ENCODE measurements at places on chromosomes 2 and 18.

- DNase-seq, result peak; percentile 14
Observed at GRCh38 chr18:598124-598589, 1.4 kb downstream of the CLUL1 start.

GRCh38 chr18:2082676-2083075 is 488.6 kb downstream of the METTL4 start:
- DNase-seq, result no peak

GRCh38 chr2:40287773-40288172 is 164.1 kb downstream of the SLC8A1 start:
- no peak for DNase-seq

GRCh38 chr2:56444339-56444738 is 260.5 kb downstream of the CCDC85A start:
- DNase-seq, result peak; percentile 13

DNA sequence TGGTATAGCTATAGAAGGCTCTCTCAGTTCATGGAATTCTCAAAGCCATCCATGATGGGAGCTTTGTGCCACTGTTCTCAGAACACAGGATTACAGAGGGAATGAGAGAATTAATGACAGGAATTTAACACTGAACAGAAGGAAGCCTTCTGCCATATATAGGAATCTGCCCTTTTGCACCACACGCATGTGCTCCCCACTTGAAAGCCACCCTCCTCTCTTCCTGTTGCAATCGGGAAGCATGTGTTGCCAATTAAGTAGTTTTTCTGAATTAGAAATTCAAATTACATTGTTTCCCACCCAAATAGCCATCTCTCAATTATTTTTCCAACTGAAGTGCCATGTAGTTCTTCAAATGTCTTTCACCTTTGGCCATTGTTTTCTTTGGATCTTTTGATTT is 71.3 kb downstream of the C1D start:
- no peak for DNase-seq

- DNase-seq, result no peak
Observed at GRCh38 chr2:182716650-182716979, 558 bp downstream of the DNAJC10 start.

- peak; percentile 68 for DNase-seq
Observed at GRCh38 chr2:219119422-219120043, 41.1 kb downstream of the NHEJ1 start.

GRCh38 chr2:78035804-78036203 is 513.6 kb upstream of the LRRTM4 start:
- no peak for DNase-seq

DNA sequence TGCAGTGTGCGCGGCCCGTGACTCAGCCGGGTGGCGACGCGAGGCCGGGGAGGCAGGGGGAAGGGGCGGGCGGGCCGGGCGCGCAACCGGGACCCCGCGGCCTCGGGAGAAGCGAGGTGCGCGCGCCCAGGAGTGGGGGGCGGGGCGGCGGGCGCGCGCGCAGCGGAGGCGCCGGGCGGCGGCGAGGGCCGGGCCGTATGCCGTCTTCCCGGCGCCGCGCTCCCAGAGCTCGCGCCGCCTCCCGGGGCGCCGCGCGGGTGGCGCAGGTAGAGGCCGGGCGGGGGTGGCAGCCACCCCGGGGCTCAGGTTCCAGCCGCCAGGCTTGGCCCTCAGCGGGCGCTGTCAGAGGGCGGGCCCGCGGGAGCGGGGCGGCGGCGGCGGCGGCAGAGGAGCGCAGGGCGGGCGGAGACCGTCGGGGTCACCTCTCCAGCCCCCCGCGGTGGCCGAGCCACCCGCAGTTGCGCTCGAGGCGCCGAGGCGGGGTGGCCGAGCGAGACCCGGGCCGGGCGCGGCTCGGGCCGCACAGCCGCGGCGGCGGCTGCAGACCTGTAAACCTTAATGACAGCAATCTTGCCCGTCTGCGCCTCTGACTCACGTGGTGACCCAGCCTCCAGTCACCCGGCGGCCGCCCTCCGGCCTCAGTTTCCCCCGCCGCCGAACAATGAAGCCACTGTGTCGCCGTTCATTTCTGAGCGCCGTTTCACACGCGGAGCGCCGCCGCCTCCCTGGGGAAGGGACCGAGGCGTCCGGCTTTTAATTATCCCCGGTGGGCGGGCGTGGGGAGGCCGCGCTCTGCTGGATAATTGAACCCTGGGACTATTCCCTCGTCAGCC is 25.3 kb upstream of the SMAD7 start:
- peak; percentile 81 for DNase-seq

DNA sequence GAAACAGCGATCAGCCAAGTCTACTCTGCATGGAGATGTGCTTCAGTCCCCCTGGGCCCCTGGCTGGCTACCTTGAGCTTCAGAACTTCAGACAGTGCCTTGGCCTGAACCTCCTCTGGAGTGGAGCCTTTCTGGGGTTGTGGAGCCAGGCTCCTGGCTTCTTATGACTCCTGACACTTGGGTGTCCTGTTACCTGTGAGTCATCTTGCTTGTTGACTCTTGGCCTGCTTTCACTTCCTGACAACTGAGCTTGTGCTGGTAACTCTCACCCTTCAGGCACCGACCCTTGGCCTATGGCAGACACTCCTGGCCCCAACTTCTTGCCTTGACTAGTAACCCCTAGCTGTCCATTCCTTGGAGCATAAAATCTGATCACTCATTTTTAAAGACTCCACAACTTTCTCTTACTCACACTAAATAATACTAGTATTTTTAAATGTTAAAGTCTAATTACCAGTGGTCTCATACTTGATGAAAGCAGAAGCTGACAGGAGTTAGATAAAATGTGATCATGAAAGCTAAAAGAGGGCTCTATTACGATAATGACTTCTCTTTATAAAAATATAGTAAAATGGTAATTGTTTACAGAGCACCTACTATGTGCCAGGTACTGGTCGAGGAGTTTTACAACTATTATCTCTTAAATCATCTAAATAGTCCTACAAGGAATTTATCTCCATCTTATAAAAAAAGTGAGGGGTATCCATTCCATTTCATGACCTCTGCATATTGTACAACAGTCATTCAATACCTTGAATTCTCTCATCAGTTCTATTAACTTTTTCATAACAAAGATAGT is 46.3 kb upstream of the VIT start:
- DNase-seq, result peak; percentile 90

- DNase-seq, result peak; percentile 80
Observed at GRCh38 chr18:2932247-2933181, 80.4 kb downstream of the LPIN2 start.

GRCh38 chr2:213766465-213766901 is 482.2 kb downstream of the SPAG16 start:
- peak; percentile 21 for DNase-seq

GRCh38 chr2:85986121-85986520 is 97.3 kb upstream of the ST3GAL5 start:
- no peak for DNase-seq

- DNase-seq, result no peak
Observed at GRCh38 chr18:42360716-42361115, 405.7 kb downstream of the PIK3C3 start.

DNA sequence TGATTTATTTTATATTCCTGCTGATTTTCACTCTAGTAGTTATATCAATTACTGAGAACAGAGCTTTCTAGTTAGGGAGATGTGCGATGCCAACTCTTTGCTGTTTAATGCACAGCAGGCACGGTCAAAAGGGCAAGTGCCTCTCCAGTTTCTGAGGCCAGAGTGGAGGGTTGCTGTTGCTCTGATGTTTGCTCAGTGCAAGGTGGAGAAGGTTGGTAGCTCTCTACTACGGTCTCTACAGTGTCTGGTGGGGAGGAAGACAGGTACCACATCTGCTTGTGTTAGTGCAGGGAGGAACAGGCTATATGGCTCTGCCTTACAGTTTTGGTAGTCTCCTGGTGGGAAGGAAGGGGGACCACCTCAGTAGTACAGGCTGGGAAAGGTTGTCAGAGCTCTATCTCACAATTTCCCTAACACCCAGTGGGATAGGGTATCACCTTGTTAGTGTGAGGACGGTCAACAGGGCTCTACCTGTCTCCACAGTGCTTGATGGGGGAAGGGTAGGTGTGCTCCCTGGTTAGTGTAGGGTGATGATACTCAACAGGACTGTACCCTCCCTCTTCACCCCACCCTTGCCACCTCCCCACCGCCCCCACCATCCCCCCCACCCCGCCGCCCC is 85.9 kb downstream of the FANCL start:
- DNase-seq, result no peak

DNA sequence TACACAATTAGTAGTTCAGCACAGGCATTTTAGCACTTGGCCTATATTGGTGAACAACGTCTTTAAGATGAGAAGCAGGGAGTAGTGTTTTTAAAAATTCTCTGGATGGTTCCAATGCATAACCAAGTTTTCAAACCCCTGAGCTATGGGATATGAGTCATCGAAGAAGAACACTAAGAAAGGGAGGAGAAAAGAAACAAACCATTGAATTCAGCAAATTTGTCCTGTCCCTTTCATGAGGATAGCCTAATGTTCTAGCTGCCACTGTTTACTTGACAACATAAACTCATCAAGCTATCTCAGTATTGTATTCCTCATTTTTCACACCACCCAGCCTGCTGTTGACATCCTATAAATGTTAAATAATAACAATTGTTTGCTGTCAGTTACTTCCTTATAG is 158.0 kb downstream of the BARD1 start:
- peak; percentile 38 for DNase-seq

GRCh38 chr2:101157272-101157671 is 6.1 kb upstream of the TBC1D8 start:
- DNase-seq, result no peak

GRCh38 chr18:32439802-32440201 is 30.9 kb downstream of the GAREM1 start:
- DNase-seq, result no peak

- DNase-seq, result no peak
Observed at GRCh38 chr2:85459771-85460170, 41.3 kb downstream of the SH2D6 start.

GRCh38 chr2:29628862-29629261 is 292.5 kb downstream of the ALK start:
- DNase-seq, result no peak

- DNase-seq, result peak; percentile 62
Observed at GRCh38 chr2:143513081-143513480, 383.9 kb downstream of the ARHGAP15 start.

DNA sequence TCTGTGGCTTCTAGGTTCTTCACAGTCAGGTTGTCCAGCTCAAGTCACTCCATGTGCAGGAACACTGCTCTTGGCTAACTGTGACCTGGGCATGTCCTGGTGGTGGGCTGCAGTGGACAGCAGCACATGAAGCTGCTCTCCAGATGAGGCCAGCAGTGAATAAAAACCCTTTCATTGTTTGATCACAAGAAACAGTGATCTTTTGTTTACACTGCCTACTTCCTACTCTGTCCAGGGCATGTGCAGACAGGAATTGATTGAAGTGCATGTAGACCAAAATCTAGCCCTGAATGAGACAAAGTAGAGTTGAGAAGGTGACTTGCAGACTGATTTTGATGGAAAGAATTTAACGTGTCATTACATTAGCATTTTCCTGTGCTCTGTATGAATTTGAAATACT is 34.9 kb downstream of the BCL2L11 start:
- no peak for DNase-seq

GRCh38 chr2:165582409-165582808 is 112.9 kb downstream of the CSRNP3 start:
- no peak for DNase-seq

DNA sequence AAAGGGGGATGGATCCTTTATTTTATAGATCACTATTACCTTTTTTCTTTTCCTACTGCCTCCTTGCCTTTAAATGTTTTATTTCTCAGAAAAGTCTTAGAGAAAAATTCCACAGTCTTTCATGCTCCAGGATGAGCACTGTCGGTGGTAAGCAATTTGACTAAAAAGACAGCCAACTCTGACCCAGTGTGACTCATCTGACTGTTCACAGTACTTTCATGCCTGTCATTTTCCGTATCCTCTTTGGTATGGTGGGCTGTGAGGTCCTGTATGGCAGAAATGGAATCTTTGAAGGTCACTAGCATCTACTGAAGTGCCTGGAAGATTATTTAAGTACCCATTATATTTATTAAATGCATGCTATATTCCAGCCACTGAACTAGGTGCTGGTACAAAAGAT is 2.1 kb upstream of the RFTN2 start:
- peak; percentile 56 for DNase-seq

- DNase-seq, result no peak
Observed at GRCh38 chr2:61165946-61166345, 4.0 kb downstream of the C2orf74 start.

- no peak for DNase-seq
Observed at GRCh38 chr18:63266888-63267790, 52.4 kb downstream of the BCL2 start.

GRCh38 chr2:231877533-231878456 is 48.4 kb downstream of the NPPC start:
- no peak for DNase-seq

- peak; percentile 60 for DNase-seq
Observed at GRCh38 chr2:164430166-164430783, 191.0 kb downstream of the GRB14 start.

- no peak for DNase-seq
Observed at GRCh38 chr2:5915881-5916310, 223.7 kb downstream of the SOX11 start.

DNA sequence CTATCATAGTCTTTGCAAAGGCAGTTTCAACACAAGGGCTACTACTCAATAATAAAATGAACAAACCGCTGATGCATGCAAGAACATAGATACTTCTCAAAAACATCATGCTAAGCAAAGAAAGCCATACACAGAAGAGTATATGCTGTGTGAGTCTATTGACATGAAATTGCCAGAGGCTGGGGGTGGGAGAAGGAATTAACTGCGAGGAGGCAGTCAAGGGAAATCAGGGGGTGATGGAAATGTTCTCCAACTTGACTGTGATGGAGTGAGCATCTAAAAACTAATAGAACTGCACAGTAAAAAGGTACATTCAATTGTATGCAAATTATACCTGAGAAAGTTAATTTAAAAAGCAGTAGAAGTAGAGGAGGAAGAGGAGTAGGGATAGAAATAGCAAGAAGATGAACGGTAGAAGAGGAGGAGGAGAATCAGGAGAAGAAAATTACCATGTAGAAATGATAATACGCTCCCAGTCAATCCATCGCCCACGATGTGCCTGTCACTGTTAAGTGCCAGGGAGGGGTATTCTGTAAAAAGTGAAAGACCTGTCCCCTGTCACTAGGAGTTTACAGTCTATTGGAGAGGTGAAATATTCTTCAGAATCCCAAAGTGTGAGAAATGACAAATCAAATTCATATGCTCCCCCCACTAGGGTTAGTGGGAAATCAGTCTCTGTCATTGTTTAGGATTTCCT is 90.3 kb downstream of the B3GNT2 start:
- DNase-seq, result no peak

GRCh38 chr2:25340181-25340921 is 1.4 kb downstream of the DNMT3A start:
- DNase-seq, result no peak

DNA sequence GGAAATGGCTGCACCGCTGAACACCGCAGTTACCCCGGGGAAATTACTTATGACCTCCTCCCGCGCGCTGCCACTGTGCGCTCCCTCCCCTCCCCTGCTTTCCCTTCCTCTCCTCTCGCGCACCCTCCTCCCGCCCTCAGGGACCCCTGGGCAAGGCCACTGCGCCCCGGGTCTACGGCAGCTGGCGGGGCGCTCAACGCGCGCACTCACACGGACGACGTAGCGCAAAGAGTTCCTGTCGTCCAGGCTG is 7.9 kb downstream of the ALPP start:
- no peak for DNase-seq

GRCh38 chr18:2570772-2571199 is 519 bp downstream of the METTL4 start:
- DNase-seq, result peak; percentile 72

- DNase-seq, result no peak
Observed at GRCh38 chr2:3299130-3299529, 78.5 kb downstream of the EIPR1 start.

Measured in ELR (cell line).